ENCODE measurements at places on chromosomes 1 and 21.
A peak's percentile ranks its signal among the peaks of the same experiment; 100 is the strongest.

GRCh38 chr1:108082738-108083562 is 117.2 kb downstream of the SLC25A24 start:
- no peak for DNase-seq

DNA sequence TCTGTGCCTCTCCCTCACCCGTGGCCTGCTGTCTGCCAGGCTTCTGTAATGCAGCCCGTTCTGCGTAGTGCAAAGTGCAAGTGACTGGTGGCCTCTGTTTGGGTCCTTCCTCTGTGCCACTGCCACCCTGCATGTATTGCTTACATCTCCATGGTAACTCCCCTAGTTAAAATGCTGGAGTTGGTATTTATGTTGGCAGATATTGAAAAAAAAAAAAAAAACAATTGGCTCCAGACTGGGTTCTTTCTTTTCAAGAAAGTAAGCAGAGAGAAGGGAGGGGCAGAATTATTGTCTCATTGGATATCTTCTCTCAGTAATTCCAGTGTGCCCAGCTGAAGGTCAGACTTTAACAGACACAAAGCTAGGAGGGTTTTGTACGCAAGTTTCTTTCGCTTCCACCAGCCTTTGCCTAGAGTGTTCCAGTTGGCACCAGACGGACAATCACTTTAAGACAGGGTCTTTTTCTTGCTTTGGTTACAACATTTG is 242.3 kb downstream of the PBX1 start:
- DNase-seq: no peak

DNA sequence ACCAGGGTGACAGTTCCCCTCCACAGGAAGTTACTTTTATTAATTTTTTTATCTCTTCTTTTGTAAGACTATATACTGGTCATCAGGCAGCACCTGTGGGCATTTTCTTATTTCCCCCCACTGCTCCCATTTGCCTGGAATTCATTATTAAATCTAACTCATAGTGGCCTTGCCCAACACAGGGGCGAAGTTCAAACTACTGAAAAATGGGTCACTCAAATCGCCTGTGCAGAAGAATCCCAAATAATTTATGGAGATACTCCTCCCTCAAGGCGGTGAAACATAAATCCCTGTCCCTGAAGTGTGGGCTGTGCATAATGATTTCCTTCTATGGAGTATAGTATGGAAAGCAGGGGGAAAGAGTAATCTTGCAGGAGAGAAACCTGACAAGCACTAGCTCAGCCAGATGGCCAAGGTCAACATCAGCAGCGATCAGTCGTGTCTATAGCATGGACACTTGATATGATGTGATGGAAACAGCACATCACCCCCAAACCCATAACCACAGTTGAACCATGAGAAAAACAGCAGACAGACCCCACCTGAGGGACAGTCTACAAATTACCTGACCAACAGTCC is 7.9 kb downstream of the CAMK2N1 start:
- no peak for DNase-seq

GRCh38 chr1:53145942-53146708 is 3.7 kb upstream of the SLC1A7 start:
- DNase-seq: peak; percentile 100

DNA sequence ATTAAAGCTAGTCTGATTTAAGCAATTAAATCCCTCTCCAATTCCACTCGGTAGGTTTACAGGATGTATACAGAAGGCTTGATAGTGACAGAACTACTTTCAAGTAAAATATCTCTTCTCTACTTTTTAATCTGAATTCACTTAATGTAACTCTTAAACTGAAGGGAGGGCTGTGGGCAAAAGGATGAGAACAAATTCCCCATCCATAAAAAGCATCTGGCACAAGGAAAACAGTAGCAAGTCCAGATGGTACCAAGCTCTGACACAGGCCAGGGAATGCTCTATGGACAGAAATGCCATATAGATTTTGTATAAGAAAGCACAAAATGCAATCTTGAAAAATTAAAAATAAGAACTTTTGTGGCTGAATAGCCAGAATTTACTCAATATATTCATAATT is 53.1 kb upstream of the USH2A start:
- no peak for DNase-seq

DNA sequence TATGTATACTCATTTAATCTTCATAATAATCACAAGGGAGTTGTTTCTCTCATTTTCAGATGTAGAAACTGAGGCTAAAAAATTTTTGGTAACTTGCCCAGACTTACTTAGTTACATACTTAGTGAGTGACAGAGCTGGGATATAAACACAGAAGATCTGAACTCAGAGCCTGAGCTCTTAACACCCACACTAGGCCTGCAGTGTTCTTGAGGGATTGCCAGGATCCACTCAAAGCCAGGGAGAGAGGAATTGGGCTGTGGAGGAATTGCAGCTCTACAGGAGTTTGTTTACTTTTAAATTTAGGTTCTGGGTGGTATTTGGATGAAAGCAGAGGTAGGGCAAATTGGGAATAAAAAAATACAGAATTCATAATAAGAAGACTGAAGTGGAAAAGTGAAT is 515.1 kb upstream of the PLXNA2 start:
- no peak for DNase-seq

- no peak for DNase-seq
Observed at GRCh38 chr1:119943216-119943615, 46.9 kb upstream of the ADAM30 start.
